Stimulated activated CD8-positive, alpha-beta memory T cell treated with anti-CD3 and anti-CD28 coated beads, Interleukin-4, amount 100 ng/mL, for 1 hour (primary cell): ENCODE measurements at places on chromosomes 2 and 18.

DNA sequence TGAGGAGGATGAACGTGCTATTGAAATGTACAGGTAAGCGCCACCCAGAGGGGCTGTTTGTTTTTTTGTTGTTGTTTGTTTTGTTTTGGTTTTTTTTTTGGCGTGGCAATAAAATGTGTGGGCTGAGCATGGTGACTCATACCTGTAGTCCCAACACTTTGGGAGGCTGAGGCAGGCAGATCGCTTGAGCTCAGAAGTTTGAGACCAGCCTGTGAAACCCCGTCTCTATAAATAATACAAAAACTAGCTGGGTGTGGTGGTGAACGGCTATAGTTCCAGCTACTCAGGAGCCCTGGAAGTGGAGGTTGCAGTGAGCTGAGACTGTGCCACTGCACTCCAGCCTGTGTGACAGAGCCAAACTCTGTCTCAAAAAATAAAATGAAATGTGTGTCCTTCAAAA is 6.2 kb downstream of the PDCL3 start:
- no peak for DNase-seq

DNA sequence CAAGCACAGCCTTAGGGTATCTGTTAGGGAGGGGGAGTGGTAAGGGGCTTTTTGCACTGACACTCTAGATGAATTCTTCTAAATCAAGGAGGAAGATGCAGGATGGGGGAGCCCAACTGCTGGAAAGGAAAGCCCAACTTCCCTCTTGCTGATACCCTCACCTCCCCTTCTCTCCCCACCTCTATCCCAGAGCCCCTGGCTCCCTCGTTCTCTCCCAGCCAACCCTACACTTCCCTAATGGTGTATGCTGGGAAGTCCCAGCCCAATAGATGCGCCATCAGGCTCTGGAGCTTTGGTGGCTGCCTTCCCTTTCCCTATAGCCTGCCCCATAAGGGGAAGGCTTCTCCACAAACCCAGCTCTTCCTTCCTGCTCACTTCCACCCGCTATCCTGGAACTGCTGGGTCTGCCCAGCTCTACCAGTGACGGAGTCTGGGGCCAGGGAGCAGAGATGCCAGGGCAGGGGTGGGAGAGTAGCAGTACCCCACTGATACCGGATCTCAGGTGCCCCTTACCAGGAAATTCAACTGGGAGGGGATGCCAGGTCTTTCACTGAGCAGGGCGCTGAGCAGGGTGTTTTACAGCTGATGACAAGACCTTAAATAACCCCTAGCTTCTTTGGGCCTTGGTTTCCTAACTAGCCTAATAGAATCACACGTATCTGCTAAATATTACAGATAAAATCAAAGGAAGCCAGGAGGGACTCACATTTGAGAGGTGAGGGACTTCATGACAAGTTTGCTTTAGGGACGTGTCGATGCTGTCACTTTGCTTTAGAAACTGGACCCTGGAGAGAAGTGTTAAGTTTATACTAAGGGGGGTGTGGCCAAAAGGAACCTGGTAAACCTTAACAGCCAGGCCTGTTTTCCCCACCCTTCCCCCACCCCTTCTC is 82.6 kb downstream of the DNMT3A start:
- no peak for DNase-seq

GRCh38 chr2:97699765-97700444 is 13.5 kb upstream of the ZAP70 start:
- peak; percentile 45 for DNase-seq

GRCh38 chr2:33488715-33489540 is 12.5 kb downstream of the RASGRP3 start:
- no peak for DNase-seq

DNA sequence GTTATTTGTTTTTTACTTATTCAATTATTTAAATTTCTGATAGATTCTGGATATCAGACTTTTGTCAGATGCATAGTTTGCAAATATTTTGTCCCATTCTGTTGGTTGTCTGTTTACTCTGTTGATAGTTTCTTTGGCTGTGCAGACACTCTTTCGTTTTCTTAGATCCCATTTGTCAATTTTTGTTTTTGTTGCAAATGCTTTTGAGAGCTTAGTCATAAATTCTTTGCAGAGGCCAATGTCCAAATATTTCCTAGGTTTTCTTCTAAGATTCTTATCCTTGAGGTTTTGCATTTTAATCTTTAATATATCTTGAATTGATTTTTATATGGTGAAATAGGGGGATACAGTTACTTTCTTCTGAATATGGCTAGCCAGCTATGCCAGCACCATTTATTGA is 112.7 kb upstream of the SESTD1 start:
- DNase-seq: no peak

DNA sequence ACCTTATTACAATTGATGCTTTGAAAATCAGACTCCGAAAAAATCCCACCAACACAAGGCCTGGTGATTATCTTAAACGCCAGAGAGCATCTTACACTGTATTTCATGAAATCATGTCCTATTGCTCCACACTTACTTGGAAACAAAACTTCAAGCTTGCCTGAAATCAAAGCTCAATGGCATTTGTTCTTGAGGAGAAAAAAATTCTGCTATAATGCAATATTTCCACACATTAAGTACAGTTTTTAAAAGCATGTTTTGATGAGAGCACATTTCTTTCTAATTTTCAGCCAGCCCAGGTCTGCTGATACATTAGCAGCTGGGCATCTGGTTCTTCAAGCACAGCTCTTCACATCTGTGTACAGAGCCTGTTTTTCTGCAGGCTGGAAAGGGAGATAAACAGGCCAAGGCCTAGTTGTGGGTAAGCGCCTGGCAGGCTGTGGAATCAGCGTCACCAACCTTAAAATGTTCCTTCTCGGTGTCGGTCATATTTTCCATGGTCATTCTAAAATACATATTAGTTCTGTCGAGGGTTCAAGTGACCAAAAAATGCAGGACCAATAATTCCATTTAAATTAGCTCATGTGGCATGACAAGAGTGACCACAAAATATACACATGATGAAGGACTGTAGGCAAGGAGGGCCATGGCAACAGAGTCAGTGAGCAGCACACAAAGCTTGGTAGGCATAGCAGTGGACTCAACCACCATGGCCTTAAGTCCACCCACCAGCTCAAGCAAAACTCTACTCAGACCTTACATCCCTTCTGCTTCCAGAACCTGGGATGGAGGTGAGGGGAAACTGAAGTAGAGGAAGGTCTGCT is 20.9 kb downstream of the SLC8A1 start:
- no peak for DNase-seq

- DNase-seq: no peak
Observed at GRCh38 chr2:134866498-134867099, 28.2 kb downstream of the ACMSD start.

DNA sequence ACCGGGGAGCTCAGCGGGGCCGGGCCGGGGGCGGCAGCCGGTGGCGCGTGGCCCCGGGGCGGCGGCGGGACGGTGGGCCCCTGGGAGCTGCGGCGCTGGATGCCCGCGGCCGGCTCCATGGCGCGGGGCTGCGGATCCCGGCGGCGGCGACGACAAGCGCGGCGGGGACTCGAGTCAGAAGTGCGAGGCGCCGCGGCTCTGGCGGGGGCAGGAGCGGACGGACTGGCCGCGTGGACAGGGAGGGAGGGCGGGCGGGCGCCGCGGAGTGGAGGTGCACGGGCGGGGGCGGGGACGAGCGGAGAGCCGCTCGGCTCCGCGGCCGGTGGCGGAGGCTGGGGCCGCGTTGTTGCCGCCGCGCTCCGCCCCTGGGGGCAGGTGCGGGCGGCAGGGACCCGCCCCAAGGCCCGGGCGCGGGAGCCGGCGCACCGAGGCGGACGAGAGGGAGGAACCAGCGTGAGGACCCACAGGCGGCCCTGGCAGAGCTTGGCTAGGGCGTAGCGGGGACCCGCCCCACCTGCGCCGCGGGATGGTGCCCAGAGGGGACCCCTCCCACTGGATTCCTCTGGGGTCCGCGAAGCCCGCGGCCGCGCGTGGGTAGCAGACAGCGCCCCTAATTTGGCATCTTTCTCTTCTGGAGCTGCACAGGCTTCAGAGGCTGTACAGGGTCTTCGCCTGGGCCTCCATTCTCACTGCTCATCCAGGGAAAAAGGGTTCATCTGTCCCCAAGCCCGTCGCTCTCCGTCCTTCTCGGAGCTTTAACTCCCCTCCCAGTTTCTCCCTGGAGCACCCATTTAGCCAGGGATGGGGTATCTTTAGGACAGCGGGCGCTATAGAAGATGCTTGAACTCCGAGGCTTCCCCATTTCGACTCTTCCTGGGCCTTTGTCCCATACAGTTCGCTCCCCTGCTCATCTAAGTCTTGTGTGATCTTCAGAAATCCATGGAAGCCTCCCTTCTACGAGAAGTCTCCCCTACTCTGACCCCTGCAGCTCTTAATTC is at the start of gene TMEM163:
TMEM163 (minus strand) TSS at position 184 of the 998 bp plus-strand sequence.
- no peak for DNase-seq
